ENCODE measurements at places on chromosomes 11 and 22. TPM values are rescaled to one million over a fixed set of nuclear protein-coding genes. Genes with fewer than 3 reads are reported as not detected.

COA4 gene
- 74.3 TPM for total RNA-seq

IFT27 gene
- total RNA-seq = 16.0 TPM

TESMIN gene
- total RNA-seq = 2.6 TPM

ALG9 gene
- 35.8 TPM for total RNA-seq

POLDIP3 gene
- 26.3 TPM for total RNA-seq

CHST1 gene
- 0.97 TPM for total RNA-seq

KLHDC7B gene
- 0.32 TPM for total RNA-seq

CCDC87 gene
- total RNA-seq = 0.64 TPM

HIPK3 gene
- total RNA-seq = 121 TPM

GRCh38 chr22:31846161-31847115 lies 92.6 kb downstream of the DEPDC5 start:
- peak; percentile 92 for DNase-seq

GRCh38 chr11:45362636-45363035 lies 76.5 kb upstream of the SYT13 start:
- no peak for DNase-seq

DNA sequence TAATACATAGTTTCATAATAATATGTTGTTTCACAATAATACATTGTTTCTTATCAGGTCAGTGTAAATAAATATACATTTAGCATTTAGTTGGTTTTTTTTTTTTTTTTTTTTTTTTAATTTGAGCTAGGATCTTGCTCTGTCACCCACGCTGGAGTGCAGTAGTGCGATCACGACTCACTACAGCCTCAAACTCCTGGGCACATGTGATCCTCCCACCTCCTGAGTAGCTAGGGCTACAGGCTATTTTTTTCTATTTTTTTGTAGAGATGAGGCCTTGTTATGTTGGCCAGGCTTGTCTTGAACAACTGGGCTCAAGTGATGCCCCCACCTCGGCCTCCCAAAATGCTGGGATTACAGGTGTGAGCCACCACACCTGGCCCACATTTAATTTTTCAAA lies 43.5 kb downstream of the MIAT start:
- DNase-seq = no peak

- peak; percentile 18 for DNase-seq
These were observed 574 bp downstream of the PRSS23 start for GRCh38 chr11:86800960-86801272.

- DNase-seq = no peak
These were observed 14.5 kb upstream of the EXT2 start for GRCh38 chr11:44080951-44081350.

GRCh38 chr22:17903564-17904295 lies 120.6 kb downstream of the MICAL3 start:
- DNase-seq = no peak

DNA sequence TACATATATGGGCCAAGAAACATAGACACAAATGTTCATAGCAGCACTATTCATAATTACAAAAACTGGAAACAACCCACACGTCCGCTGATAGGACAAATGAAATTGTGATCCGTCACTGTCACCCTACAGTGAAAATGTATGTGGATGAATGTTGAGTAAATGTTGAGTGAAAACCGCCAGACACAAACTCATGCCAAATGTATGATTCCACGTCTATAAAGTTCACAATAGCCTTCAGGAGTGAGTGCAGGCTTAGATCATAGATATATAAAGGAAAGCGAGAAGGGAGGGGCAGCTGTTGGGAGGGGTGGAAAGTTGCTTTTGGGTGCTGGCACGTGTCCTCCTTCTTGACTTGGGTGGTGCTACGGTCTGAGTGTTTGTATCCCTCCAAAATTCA lies 33.6 kb downstream of the DBX1 start:
- DNase-seq = no peak

DNA sequence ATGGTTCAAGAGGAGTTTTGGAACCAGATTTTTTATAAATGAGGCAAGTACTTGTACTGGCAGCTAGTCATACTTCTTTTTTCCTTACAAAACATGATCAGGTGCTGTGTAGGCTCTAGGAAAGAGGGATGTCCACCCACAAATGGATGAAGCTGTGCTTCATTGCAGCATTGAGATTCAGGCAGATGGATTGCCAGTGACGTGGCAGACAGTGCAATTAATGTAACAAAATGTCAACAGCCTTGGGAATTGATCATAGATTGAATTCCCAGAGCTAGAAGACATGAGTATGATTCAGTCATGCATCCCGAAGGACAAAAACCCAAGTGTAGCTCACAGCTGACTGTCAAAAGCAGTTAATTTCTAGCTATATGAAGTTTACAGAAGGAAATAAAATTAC lies 99.2 kb upstream of the RASSF10 start:
- no peak for DNase-seq

All from fibroblast of villous mesenchyme (primary cell).